Adrenal gland (tissue), 19 donors: ENCODE measurements at places on chromosomes 4 and X. TPM values are rescaled to one million over a fixed set of nuclear protein-coding genes. Genes with fewer than 3 reads are reported as not detected.

DNA sequence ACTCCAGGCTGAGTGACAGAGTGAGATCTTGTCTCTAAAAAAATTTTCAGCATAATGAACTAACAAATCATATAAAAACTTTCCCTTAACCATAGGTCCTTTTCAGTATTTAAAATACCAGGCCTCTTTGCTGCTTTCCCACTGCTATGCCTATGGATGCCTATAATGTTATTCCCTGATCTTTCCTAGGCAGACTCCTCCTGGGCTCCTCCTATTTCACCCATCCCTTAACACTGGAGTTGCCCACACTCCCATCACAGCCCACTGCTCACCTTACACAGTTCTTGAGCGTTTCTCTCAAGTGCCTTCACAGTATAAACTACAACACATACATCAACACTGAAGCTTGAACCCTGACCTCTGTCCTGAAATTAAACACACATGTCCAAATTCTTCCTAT, 31.6 kb downstream of the PAPSS1 start:
- DNase-seq: no peak

The NHSL2 gene
- polyA plus RNA-seq: 3.1 TPM

- no peak for DNase-seq
Observed at GRCh38 chr4:15891312-15891711, 47.2 kb downstream of the FGFBP1 start.

The SASH3 gene
- polyA plus RNA-seq: 5.9 TPM

GRCh38 chrX:118251271-118251670, 94.6 kb upstream of the WDR44 start:
- no peak for DNase-seq

GRCh38 chrX:45769761-45770582, 569.3 kb upstream of the DIPK2B start:
- DNase-seq: peak; percentile 72

DNA sequence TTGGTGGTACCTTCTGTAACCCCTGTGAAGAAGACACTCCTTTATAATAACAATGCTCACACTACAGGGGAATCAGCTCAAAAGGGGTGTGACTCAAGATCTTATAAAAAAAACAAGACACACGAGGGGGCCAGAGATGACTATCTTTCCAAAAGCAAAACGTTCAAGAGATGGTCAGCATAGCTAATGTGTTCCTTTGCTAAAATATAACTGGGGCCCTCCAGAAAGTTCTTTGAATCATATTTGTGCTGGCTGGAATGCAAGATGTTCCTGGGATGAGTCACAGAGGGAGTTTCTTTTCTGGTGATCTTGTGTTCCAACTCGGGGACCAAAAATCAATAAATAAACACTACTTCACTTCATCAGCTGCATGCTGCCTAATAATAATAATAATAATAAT, 46.5 kb downstream of the RAI2 start:
- no peak for DNase-seq

- DNase-seq: no peak
Observed at GRCh38 chr4:87420276-87420830, 2.0 kb upstream of the NUDT9 start.

The PCDH19 gene
- polyA plus RNA-seq: 0.11 TPM

DNA sequence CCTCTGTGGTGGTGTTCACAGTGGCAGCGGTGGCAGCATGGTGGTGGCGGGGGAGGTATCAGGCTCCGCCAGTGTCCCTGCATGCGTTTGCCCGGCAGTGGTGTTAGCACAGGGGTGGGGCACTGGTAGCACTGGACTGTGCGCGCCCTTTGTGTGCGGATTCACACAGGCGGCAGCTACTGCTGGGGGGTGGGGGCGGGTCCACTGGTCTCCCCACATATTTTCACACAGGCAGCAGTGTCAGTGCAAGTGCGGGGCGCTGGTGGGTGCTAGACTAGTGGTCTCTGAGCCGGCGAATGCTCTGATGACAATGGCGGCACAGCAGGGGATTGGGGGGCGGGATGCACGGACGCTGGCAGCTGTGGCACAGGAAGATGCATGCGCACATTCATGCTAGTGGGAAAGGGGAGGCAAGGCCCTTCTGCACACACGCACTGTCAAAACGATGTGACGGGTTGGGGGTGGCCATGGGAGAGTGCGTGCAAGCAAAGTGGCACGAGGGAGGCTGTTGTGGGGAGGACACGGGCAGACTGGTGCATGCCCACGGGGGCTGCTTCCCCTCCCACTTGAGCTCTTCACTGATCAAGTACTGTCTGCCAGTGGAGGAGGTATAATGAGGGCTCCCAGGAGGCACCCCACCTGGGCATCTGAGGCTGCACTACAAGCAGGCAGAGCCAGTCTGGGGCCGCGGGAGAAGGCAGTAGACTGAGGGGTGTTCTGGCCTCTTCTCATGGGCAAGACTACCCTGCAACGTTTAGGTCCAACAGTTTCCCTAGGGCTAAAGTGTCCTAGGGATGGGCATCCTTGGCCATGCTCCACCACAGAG, 53.0 kb downstream of the POF1B start:
- DNase-seq: no peak

DNA sequence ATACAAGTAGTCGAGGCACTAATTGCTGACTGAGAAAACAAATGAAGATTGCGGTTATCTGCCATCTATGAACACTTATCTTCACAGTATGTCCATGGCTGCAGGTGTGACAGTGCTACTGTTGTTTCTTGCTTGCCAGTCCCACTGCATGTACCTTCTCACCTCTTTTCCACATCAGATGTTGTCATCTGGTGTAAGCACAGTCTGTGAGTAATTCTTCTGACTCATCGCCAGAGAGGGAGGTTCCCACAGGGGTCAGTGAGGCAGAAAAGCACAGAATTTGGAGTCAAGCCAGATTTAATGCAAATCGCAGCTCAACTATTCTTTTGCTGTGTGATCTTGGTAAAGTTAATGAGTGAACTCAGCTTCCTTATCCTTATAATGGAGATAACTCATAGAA, 144.4 kb downstream of the GLRA2 start:
- peak; percentile 1 for DNase-seq

DNA sequence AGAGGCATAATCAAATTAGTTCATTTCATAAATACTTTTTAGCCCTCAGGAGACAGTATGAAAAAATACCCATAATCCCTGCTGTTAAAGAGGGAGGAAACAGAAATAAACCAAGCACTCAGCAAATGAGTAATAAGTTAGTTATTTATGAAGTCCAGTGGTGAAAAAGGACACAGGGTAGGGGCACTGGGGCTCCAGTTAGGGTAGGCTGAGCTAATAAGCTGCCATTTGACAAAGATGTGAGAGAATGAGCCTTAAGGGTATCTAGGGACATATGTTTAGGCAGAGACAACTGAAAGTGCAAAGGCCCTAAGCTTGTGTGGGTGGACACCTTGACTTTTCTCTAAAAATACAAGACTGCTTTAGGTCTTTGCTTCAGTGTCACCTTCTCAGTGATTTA, 94.4 kb downstream of the IL15 start:
- no peak for DNase-seq

DNA sequence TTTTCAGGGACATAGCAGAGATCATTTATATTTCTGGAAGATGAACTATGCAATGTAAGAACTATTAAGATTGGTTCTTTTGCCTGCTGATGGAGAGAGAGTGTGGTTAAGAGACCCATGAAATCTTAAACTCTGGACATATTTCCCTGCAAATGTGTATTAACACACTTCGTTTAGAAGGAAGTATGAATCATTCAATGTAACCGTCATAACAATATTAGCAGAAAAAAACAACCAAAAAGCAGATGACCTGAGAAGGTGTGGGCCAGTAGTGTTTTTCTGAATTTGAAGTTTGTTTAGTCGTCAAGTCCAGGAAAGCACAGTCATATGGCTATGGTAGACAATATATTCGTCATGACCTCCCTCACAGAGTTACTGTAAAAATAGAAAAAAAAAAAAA, 2.5 kb upstream of the TMPRSS11D start:
- DNase-seq: no peak

DNA sequence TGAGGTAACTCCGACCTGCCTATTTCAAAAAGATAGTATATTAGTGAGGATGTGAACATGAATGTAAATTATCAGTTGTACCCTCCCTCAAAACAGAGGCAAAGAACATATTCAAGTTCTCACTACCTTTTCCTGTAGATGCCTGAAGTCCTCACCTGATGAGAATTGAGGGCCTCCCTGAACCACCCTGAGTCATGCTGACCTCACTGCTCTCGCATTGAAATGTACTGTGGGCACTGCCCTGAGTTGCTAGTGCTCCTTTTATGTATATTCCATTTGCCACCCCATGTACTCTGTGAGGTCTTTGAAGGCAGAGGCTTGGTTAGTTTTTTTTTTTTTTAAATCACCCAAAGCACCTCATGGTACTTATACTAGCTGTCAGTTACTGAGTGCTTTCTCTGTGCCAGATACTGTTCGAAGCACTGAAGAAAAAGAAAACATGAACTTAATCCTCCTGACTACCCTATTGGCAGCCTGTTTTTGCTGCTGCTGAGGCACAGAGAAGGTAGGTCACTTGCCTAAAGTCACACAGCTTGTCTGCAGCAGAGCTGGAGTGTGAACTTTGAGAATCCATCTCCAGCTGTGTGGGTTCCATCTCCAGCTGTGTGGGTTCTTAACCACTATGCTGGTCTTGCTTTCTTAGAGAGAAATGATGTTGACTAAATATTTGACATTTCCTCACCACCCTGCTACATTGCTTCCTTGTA, 253.1 kb upstream of the GPC4 start:
- DNase-seq: no peak

DNA sequence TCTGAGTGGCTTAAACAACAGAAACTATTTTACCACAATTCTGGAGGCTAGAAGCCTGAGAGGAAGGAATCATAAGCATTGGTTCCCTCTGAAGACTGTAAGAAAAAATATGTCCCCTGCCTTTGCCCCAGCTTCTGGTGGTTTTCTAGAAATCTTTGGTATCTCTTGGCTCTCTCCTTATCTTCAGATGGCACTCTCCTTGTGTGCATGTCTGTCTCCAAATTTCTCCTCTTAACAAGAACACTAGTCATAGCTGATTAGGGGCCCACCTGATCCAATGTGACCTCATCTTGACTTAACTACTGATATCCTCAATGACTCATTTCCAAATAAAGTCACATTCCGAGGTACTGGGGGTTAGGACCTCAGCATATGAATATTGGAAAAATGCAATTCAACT, 635.0 kb upstream of the NR3C2 start:
- no peak for DNase-seq

GRCh38 chrX:56757327-56757726, 28.3 kb downstream of the NBDY start:
- no peak for DNase-seq

GRCh38 chr4:152112887-152113286, 352.1 kb upstream of the GATB start:
- DNase-seq: no peak

- no peak for DNase-seq
Observed at GRCh38 chrX:129695535-129695934, 40.8 kb upstream of the APLN start.

GRCh38 chr4:13483136-13483767, 888 bp downstream of the RAB28 start:
- DNase-seq: no peak
